ENCODE measurements at places on chromosomes 12 and 14.

DNA sequence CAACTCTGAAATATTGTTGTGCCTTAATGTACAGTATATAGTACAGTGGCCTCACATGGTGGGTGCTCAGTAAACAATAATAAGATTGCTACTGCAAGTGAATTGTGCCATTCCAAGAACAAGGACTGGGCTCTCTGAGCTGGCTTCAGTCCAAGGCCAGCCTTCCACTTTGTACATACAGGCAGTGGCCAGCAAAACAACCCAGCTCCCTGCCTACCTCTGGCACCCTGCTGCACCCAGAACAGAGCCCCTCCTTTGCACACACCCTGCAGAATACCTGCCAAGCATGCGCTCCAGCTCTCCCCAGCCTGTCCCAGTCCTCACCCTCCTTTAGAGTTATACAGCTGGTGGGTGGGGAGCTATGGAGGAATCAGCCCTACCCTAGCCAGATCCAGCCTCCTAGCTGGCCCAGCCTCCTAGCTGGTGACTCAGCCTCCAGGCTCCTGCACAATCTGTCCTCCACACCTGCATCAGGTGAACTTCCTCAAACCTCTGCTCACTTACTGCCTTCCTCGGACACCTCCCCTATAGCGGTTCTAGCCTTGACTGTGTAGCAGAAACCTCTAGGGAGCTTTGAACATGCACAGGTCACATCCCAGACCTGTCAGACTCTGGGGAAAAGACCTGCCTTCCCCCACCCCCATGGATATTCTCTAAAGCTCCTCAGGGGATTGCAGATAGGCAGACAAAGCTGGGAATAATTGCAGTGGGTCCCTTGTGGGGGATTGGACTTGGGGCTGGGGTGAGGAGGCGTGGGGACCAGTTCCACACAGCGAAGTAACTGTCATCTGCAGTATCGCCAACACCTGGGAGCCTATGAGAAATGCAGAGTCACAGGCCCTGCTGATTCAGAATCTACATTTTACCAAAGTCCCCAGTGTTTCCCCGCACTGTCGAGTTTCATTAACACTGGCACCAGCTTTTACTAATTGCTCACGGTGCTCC is 17.9 kb downstream of the ZDHHC22 start:
- no peak for DNase-seq

- no peak for DNase-seq
These were observed 428.9 kb upstream of the ATXN7L3B start for GRCh38 chr12:74108729-74109128.

DNA sequence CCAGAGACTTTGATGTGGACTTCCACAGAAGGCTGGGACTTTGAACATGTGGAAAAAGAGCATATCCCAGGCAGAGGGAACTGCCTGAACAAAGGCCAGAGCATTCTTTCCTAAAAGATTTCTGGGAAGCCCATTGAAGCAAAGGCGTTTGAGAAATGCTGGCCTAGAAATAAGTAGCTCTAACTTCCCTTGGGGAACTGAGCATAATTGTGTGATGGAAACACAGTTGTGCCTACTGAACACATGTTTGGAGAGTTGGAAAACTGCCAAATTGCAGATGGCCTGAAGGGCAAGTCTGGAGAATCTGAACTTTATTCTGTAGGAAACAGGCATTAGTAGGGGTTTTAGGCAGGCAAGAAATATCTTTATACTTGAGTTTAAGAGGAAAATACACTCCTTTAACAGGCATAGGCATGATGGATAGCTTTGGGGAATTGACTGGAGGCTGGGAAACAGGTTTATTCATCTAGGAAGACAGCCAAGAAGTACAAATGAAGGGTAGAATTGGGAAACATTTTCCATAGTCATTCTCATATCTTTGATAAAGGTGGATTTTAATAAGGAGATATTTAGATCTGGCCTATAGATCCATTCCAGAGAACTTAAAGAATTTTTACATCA is 134.1 kb downstream of the TPH2 start:
- DNase-seq, result no peak

DNA sequence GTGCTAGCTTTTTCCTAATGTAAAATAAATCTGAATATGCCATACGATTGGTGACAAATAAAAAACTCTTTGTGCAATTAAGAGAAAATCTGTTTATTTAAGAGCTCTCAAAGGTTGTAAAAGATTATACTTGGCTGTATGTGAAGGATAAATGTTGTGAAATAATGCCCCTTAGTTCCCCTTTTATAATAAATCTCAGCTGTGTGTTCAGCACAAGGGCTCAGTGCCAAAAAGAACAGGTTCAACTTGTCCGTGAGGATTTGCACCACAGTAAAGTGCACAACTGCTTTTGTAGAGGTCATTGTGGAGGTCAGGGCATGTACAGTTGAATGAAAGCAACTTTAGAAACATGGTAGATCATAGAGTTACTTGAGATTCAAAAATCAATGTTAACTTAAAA is 118.6 kb downstream of the TRMT5 start:
- DNase-seq, result no peak

DNA sequence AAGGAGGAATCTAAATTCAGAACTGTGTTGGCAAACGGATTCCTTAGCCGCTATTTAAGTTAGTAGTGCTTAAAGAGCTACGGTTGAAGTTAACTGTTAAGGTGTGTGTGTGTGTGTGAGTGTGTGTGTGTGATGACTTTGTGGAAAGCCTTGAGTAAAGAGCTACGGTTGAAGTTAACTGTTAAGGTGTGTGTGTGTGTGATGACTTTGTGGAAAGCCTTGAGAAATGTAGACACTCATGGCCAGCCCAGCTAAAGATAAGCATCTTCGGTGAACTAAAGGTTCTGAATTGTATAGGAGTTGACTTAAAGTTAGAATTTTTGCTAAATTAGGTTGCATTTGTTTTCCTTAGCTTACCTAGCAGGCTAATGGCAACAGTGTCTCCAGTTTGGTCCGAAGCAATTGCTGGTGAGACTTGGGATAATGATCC is 1.4 kb downstream of the KTN1 start:
- DNase-seq, result no peak

DNA sequence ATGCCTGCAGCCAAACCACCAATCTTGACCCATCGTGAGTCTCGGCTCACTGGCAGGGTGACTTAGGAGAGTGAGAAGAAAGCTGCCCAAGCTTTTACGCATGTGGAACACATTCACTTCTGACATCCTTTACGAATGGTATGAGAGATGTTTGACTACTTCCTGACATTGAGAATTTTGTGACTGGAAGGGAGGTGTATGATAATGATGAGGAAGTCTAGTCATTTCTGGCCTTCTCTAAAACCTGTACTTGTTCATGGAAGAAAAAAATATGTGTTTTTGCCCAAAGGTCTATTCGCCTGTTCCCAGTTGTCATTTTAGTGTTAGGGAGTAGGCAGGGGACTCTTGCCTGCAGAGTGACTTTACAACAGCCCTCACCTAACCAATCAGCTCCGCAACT is 227.2 kb upstream of the ATP2B1 start:
- DNase-seq, result no peak

GRCh38 chr14:65810322-65810721 is 397.8 kb downstream of the FUT8 start:
- DNase-seq, result no peak

GRCh38 chr14:22864979-22865378 is 6.6 kb upstream of the LRP10 start:
- DNase-seq, result no peak

DNA sequence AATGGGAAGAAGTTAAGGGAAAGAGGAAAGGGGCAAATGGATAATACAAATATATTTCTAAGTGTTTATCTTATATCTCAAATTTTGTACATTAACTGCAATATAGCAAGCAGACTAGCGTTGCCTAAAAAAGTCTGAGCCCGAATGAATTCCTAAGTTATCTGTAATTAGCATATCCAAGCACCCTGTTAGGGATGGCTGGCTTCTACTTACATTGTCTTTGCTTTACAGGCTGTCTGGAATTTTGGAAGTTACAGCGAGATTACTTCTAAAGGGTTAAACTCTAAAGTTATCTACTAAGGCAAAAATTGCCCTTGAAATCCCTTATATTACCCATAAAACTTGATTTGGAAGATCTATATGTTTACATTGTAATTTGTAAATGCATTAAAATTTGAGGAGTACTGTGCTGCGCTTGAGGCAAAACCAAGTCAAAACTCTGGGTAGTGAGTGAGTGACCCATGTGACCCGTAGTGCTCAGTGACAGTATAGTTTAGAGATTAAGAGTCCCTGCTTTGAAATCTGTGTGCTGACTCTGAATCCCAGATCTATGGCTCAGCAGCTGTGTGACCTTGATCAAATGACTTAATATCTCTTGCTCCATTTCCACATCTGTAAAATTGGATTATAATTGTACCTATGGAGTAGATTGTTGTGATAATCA is 17.3 kb upstream of the LIN7A start:
- no peak for DNase-seq

DNA sequence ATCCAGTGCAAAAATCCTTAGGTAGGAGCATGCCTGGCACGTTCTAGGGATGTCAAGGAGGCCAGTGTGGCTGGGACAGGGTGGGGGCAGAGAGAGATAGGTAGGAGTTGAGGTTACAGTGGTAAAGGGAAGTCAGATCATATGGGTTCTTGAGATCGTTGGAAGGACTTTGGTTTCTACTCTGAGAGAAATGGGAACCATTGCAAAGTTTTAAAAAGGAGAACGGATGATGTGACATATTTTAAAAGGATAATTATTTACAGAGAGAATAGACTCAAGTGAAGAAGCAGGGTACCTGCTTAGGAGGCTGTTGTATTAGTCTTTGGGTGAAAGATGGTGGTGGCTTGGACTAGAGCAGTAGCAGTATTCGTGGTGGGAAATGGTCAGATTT is 47.6 kb upstream of the ATP2B1 start:
- DNase-seq, result no peak

- DNase-seq, result no peak
These were observed 34.6 kb downstream of the CEP128 start for GRCh38 chr14:80906946-80907345.

DNA sequence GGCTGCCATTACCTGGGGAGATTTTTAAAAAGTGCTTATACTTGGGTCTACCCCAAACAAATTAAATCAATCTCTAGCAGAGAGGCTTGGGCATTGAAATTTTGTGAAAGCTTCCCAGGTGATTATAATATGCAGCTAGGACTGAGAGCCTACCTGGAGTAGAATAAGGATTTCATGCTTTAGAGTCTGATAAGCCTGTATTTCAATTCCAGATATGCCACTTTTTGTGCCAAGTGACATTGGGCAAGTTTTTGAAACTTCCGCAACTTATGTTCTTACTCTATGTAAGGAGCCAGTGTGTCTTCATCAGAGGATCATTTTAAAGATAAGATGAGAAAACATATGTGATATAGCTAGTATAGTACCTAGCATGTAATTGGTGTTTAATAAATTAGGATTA is 159.8 kb upstream of the LRIG3 start:
- no peak for DNase-seq

DNA sequence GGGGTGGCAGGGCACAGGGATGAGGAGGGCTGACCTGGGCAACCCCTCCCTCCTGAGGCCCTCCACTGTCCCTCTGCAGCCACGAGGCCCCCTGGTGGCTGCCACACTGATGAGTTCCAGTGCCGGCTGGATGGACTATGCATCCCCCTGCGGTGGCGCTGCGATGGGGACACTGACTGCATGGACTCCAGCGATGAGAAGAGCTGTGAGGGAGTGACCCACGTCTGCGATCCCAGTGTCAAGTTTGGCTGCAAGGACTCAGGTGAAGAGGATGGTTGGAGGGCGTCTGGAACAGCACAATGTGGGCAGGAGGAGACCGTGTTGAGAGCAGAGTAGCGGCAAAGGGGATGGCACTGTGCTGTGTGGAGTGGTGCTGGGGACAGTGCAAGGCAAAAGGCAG is 25.7 kb upstream of the LRP1-AS start:
- DNase-seq, result peak; percentile 79

GRCh38 chr12:6382371-6382770 is 1.6 kb upstream of the LTBR start:
- DNase-seq, result no peak

GRCh38 chr12:3145033-3145432 is 67.9 kb downstream of the TSPAN9 start:
- no peak for DNase-seq

GRCh38 chr12:124992874-124993625 is 395 bp upstream of the BRI3BP start:
- peak; percentile 71 for DNase-seq

- DNase-seq, result no peak
These were observed 257.0 kb downstream of the DPF3 start for GRCh38 chr14:72636871-72637270.

DNA sequence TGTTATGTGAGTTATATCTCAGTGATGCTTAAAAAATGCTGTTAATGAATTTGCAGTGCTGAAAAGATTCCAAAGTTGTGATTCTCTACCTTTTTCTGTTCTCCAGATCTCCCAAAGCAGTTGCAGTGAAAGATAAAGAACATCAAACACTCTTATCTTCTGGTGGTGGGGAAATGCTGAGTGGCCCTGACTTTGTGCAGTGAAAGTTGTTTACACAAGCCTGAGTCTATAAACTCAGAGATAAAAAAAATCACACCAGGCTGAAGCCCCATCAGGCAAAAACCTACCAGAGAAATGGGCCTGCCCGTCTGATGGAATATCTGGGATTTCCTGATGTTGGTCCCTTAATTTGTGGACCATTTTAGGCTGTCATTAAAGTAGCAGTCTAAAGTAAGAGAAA is 46.1 kb downstream of the RASSF3 start:
- no peak for DNase-seq

DNA sequence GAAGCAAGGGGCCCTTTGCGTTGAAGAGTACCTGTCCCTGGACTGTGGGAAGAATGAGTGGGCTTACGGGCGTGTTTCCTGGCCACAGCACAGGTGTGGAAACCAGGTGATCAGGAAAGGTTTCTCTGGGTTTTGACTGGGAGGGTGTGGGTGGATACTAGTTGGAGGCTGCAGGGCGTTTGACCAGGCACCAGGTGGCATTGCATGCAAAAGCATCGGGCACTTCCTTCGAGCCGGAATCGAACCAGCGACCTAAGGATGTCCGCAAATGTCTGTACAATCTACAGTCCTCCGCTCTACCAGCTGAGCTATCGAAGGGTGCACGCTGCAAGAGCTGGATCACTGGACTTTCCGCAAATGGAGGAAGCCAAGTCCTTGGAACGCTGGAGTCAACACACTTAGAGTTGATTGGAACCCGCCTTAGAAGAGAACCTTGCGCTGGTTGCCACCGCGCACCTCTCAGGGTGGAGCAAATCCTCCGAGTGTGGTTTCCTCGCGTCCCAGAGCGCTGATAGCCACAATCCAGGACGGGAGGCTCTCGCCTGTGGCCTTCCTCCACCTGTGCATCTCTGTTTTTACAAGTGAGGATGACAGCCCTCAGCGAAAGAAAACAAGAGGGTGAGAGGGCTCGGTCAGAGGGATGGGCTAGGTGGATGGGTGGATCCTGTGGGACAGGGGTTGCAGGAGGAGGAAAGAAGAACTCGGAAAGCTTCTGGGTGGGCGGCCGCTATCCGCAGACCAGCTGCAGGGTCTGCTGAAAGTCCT is 21.2 kb upstream of the RNASE4 start:
- DNase-seq, result no peak

- no peak for DNase-seq
These were observed 40.5 kb upstream of the DDX11 start for GRCh38 chr12:31033146-31033545.

- no peak for DNase-seq
These were observed 19.1 kb downstream of the GOLGA5 start for GRCh38 chr14:92813201-92813600.

GRCh38 chr12:117134059-117134458 is 34.8 kb upstream of the TESC start:
- no peak for DNase-seq

GRCh38 chr12:125734137-125734536 is 668.9 kb downstream of the AACS start:
- no peak for DNase-seq
